ENCODE measurements at places on chromosomes 12 and 14. TPM values are rescaled to one million over a fixed set of nuclear protein-coding genes. Genes with fewer than 3 reads are reported as not detected.
A peak's percentile ranks its signal among the peaks of the same experiment; 100 is the strongest.

Gene KRT82
- total RNA-seq, result not detected

Gene AMIGO2
- total RNA-seq, result 0.15 TPM

Gene ANKRD9
- total RNA-seq, result 3.6 TPM

DNA sequence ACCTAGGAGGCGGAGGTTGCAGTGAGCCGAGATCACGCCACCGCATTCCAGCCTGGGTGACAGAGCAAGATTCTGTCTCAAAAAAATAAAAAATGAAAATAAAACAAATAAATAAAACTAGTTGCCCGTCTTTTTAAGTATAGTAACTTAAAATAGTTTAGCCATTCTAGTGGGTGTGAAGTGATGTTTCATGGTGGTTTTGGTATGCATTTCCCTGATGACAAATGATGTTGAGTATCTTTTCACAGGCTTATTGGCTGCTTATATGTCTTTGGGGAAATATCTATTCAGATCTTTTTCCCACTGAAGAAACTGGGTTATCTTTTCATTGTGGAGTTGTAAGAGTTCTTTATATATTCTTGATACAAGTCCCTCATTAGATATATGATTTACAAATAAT lies 102.4 kb upstream of the METAP2 start:
- H3K4me3 ChIP-seq, result no peak overlapping the region
- H3K36me3 ChIP-seq, result no peaks in the 10 kb centered on the region
- H3K4me1 ChIP-seq, result no peaks in the 10 kb centered on the region
- no peaks in the 10 kb centered on the region for H3K27me3 ChIP-seq
- H3K27ac ChIP-seq, result no peak overlapping the region

DNA sequence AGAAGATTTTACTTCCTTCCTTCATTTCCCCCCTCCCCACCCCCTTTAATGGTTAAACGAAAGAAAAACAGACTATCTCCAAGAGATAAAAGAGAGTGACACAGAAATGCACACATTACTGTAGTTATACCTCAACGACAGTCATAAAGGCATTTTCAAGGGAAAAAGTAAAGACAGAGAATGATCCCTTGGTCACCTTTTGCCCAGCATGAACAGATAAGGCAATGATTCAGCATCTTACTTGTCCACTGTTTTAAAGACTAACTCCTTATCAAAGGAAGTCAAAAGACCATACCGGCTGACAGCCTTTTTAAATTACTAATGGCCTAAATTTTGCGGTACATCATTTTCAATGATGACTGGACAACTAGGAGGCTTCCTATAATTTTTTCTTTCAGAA lies 326.6 kb downstream of the PAWR start:
- no peak for DNase-seq
- H3K27ac ChIP-seq, result no peak overlapping the region
- H3K4me3 ChIP-seq, result no peak overlapping the region
- H3K4me1 ChIP-seq, result no peaks in the 10 kb centered on the region
- no peaks in the 10 kb centered on the region for H3K36me3 ChIP-seq

- peaks cover 3% of the 10 kb centered on the region for H3K4me1 ChIP-seq
- H3K27me3 ChIP-seq, result no peaks in the 10 kb centered on the region
- no peak overlapping the region for H3K27ac ChIP-seq
- no peak for DNase-seq
Measured at GRCh38 chr12:107761502-107761904, 566 bp upstream of the PRDM4 start.

Gene GPR162
- total RNA-seq, result not detected

Gene HOXC10
- not detected for total RNA-seq

DNA sequence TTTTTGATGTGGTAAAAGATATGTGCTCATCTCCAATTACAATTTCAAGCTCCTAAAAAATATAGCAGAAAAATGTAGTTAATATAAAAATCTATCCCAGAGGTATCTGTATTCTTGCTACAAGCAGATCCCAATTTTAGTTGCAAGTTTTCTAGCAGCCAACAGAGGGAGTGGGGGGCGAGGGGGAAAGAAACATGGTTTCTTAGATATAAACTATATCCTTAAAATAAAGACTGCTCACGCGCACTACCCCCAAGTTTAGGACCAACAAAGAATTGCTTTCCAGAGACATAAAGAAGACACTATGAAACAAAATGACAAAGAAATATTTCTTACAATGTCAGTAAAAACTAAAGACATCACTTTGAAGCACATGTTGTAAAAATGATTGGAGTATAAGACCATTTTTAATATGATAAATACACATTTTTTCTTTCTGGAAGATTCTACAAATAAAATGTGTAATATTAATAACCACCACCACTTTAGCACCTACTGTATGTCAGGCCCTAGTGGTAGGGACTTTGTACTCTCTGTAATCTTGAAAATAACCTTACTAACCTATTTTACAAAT lies 5.4 kb downstream of the MAGOHB start:
- no peak overlapping the region for H3K27ac ChIP-seq
- H3K4me1 ChIP-seq, result no peaks in the 10 kb centered on the region
- H3K27me3 ChIP-seq, result no peaks in the 10 kb centered on the region
- no peak for DNase-seq

Gene ASPG
- total RNA-seq, result 0.29 TPM

GRCh38 chr12:31363831-31364230 lies 37.9 kb upstream of the SINHCAF start:
- no peaks in the 10 kb centered on the region for H3K27me3 ChIP-seq
- peaks cover 22% of the 10 kb centered on the region for H3K4me1 ChIP-seq
- H3K4me3 ChIP-seq, result no peak overlapping the region
- no peaks in the 10 kb centered on the region for H3K36me3 ChIP-seq

GRCh38 chr12:91877022-91877421 lies 268.6 kb downstream of the BTG1 start:
- H3K36me3 ChIP-seq, result no peaks in the 10 kb centered on the region
- H3K4me3 ChIP-seq, result no peak overlapping the region
- no peaks in the 10 kb centered on the region for H3K27me3 ChIP-seq
- H3K4me1 ChIP-seq, result no peaks in the 10 kb centered on the region
- DNase-seq, result peak; percentile 20

- H3K27me3 ChIP-seq, result no peaks in the 10 kb centered on the region
- H3K4me3 ChIP-seq, result no peak overlapping the region
- DNase-seq, result no peak
- no peaks in the 10 kb centered on the region for H3K36me3 ChIP-seq
- H3K27ac ChIP-seq, result no peak overlapping the region
Measured at GRCh38 chr14:77883847-77884238, 83.9 kb downstream of the ADCK1 start.

- no peak overlapping the region for H3K4me3 ChIP-seq
- no peaks in the 10 kb centered on the region for H3K27me3 ChIP-seq
- no peaks in the 10 kb centered on the region for H3K4me1 ChIP-seq
- no peaks in the 10 kb centered on the region for H3K36me3 ChIP-seq
- DNase-seq, result no peak
Measured at GRCh38 chr12:105480162-105480561, 149.7 kb downstream of the C12orf75 start.

GRCh38 chr14:30159374-30159773 lies 231.7 kb upstream of the PRKD1 start:
- H3K4me1 ChIP-seq, result no peaks in the 10 kb centered on the region
- DNase-seq, result no peak
- no peak overlapping the region for H3K4me3 ChIP-seq
- H3K36me3 ChIP-seq, result no peaks in the 10 kb centered on the region
- no peak overlapping the region for H3K27ac ChIP-seq

DNA sequence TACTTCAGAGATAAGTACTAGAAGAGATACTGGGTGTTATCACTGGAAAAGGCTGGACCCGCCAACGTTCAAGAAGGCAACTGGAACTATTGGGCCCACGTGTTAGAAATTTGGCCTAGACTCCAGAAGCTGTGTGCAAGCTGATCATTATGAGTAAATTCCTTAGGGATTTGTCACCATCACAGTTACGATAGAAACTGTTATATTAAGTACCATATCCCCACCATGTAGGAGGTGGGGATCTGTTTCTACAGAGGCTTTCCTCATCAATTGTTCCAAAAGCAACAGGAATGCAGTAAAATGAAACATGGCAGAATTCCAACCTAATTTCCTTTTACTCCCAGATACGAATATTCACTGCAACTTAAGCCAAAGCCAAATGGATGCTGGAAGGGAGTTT lies 170.7 kb downstream of the NOVA1 start:
- no peak overlapping the region for H3K4me3 ChIP-seq
- no peaks in the 10 kb centered on the region for H3K4me1 ChIP-seq
- no peaks in the 10 kb centered on the region for H3K27me3 ChIP-seq
- no peak overlapping the region for H3K27ac ChIP-seq
- DNase-seq, result no peak

DNA sequence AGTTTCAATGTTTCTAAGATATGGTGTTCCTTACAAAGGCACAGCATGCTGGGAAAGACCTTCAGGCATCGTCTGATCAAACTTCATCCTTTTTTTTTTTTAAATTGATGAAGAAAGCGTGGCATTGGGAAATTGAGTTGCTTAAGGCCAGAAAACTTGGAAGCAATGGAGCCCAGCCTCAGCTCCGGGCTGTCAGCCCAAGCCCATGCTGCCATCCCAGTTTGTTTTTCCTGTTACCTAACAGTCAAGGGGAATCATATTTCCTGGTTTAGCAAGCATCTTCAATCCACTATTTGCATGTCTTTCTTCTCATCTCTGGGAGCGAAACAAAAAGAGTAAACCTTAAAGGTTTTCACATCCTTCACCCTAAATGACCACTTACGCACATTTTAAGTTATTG lies 200.2 kb downstream of the CHST11 start:
- H3K36me3 ChIP-seq, result peaks cover 5% of the 10 kb centered on the region
- peaks cover 4% of the 10 kb centered on the region for H3K4me1 ChIP-seq
- H3K27ac ChIP-seq, result no peak overlapping the region
- no peak for DNase-seq
- H3K4me3 ChIP-seq, result no peak overlapping the region

DNA sequence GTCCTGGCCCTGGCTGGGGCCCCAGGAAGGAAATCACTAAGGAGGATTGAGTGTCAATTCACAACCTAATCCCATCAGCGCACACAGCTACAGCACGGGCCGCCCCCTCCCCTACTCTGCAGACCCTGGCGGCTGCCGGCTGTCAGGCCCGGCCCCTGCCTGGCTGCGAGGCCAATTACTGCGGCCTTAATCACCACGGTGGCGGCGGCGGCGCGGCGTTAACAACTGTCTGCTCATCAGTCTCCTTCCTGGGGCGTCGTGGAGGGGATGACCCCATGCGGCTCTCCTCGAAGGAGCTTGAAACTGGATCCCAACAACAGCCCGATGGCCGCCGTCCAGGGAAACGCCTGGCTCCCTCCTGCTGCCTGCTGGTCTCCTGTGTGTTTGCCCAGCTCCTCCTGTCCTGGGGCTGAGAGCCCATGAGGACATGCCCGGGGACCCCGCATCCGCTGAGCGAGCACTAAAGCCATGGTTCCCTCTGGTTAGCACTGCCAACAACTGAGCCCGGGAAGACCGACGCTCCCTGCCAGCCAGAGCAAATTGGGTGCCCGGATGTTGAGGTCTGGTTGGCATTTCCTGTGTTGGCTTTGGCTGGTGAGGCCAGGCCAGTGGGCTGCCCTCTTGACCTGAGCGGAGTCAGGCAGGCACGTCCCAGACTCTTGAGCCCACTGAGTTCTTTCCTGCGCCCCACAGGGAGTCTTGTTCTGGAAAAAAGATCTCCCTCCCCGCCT lies 21.8 kb upstream of the EIF2B2 start:
- peaks cover 5% of the 10 kb centered on the region for H3K4me1 ChIP-seq
- no peaks in the 10 kb centered on the region for H3K27me3 ChIP-seq
- no peak for DNase-seq
- no peaks in the 10 kb centered on the region for H3K36me3 ChIP-seq
- H3K4me3 ChIP-seq, result no peak overlapping the region

Gene DBX2
- total RNA-seq, result not detected

GRCh38 chr12:10293151-10293550 lies 14.5 kb upstream of the KLRD1 start:
- peak overlapping the region; percentile 33 for H3K27ac ChIP-seq
- H3K36me3 ChIP-seq, result no peaks in the 10 kb centered on the region
- no peaks in the 10 kb centered on the region for H3K4me1 ChIP-seq
- H3K27me3 ChIP-seq, result no peaks in the 10 kb centered on the region
- DNase-seq, result no peak
- no peak overlapping the region for H3K4me3 ChIP-seq

- no peak for DNase-seq
- H3K27me3 ChIP-seq, result no peaks in the 10 kb centered on the region
- H3K4me1 ChIP-seq, result no peaks in the 10 kb centered on the region
- H3K36me3 ChIP-seq, result no peaks in the 10 kb centered on the region
Measured at GRCh38 chr12:125999628-126000027, 934.4 kb downstream of the AACS start.

Gene INHBE
- 0.77 TPM for total RNA-seq

DNA sequence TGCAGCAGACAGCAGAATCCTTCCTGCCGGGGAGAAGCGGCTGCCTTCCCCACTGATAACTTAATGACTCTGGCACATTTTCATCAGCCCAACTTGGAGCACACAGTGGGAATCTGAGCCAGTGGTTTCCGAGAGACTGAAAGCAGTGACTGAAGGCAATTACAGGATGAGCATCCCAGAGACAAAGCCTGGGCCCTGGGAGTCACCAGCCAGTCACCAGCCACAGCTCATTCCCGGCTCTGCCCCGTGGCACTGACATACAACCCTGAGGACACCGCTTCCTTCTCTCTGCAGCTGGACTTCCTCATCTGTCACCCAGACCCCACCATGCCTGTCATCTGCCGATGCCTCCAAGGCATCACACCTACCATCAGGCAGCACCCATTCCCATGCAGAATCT lies 192.3 kb downstream of the DPF3 start:
- H3K27ac ChIP-seq, result no peak overlapping the region
- DNase-seq, result no peak
- H3K27me3 ChIP-seq, result no peaks in the 10 kb centered on the region
- H3K4me3 ChIP-seq, result no peak overlapping the region

DNA sequence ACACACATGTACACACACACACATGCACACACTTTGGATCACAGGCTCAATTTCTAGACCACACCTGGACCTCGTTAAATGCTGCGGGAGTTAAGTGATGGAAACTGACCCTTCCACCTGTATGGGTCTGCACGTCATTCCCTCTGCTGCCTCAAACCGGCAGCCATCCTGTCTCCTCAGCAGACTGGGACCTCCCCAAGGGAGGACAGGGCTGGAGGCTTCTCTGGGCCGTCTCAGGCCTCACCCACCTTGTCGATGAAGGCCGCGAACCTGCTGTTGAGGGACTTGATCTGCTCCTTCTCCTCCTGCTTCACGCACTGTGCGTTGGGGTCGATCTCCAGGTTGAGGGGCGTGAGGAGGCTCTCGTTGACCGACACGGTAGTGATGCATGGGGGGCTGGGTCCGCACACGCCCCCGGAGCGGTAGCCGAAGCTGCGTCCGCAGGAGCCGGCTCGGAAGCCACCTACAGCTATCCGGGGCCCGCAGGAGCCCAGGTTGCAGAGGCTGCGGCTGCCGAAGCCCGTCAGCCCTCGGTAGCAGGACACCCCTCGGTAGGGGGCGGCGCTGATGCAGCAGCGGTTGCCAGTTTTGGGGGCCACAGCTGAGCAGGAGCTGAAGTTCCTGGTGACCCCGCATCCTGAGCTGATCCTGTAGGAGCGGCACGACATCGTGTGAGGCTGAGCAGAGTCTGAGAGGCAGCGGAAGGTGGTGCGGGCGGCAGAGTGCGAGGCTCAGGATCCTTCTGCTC lies at the start of gene KRT85:
Gene KRT85, minus strand, starts transcription at position 744 of the 748 bp plus-strand sequence. Its CDS starts 76 bp downstream, at position 668.
- DNase-seq, result no peak
- H3K4me1 ChIP-seq, result no peaks in the 10 kb centered on the region
- no peak within 1 kb of the TSS for H3K4me3 ChIP-seq
- no peaks in the 10 kb centered on the region for H3K36me3 ChIP-seq

GRCh38 chr12:124539084-124540041 lies 28.0 kb downstream of the NCOR2 start:
- no peaks in the 10 kb centered on the region for H3K27me3 ChIP-seq
- H3K27ac ChIP-seq, result no peak overlapping the region
- H3K36me3 ChIP-seq, result peaks cover 10% of the 10 kb centered on the region
- H3K4me3 ChIP-seq, result no peak overlapping the region
- H3K4me1 ChIP-seq, result peaks cover 25% of the 10 kb centered on the region
- DNase-seq, result no peak

- H3K4me3 ChIP-seq, result no peak overlapping the region
- peaks cover 24% of the 10 kb centered on the region for H3K4me1 ChIP-seq
- no peaks in the 10 kb centered on the region for H3K36me3 ChIP-seq
- no peaks in the 10 kb centered on the region for H3K27me3 ChIP-seq
- no peak for DNase-seq
Measured at GRCh38 chr12:92533280-92533890, 169.4 kb upstream of the PLEKHG7 start.
